ENCODE measurements at places on chromosomes 2 and 18.

GRCh38 chr2:64831134-64831976 is 157.8 kb upstream of the SLC1A4 start:
- peak; percentile 71 for DNase-seq

DNA sequence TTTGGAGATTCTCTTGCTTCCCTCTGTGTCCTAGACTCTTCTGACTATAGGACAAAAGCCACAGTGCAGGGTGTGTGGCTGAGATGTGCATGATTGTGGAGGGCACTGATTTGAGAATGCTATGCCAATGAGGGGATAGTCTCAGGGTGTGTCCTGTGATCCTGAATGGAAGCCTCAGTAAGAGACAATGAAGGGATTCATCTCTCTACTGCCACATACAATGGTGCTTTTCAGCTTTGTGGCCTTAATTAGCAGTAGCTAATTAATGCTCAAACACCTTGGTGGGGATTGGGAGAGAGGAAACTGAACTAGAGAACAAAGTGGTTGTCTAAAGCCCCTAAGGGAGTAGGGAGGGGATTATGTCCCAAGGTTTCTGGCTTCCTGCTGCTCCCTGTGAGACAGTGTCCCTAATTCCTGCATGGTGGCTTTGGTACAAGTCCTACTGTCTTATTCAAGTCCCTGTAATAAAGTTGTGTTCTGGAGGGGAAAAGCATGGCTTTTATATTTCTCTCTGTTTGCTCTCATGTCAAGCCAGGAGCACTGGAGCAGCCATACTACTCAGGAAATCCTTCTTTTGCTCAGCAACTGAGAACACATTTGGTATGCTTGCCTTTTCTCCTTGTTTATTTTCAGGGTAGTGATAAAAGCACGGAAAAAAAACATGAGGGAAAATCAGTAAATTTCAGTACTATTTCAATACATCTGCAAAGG is 415.2 kb upstream of the TCF4 start:
- no peak for DNase-seq

DNA sequence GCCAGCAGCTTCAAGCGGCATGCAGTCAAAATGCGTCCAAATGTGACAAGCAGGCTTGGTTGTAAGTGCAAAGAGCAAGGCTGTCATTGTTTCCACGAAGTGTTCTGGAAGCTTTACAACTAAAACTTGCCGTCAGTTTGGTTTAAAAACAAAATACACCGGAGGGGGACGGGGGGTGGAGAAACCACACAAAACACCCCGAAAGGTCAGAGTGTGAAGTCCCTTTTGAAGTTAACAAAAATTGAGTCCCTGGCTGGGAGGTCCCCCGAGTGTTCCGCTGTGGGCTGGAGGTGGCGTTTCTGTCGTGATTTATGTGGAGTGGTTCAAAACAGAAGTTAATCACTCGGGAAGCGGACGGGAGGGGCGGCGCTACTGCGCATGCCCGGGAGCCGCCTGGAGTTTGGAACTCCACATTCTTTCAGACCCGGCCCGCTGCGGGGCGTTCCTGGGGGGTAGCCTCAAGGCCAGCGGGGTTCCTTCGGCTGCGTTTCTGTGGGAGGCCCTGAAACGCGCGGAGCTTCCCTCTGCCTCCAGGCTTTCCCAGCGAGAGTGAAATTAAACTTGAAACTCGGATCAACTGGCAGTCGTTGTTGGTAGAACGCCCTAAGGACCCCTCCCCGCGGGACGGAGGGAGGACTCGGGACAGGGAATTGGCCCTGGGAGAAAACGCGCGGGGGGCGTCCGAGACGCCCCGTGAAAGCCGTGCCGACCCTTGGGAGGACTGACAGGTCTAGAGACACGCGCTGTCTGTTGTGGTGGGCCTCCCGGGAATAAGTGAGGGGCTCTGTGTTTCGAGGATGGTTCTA is 1.4 kb downstream of the TGIF1 start:
- DNase-seq, result peak; percentile 88

DNA sequence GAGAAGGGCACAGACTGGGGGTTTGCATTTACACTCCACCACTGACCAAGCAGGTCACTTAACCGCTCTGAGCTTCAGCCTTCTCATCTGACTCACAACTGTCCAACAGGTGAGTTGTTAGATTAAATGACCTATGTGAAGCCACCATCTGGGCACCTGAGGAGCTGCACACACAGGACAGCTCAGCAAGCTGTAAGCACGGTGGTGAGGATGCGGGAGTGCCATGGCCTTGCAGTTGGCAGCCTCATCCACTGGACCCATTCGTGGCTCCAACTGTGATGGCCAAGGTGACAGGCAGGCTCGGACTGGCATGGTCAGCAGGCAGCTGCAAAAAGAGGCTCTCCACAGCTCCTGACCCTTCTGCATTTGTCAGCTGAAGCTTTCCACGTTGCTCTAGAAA is 23.3 kb upstream of the AMMECR1L start:
- no peak for DNase-seq

GRCh38 chr18:58128381-58129374 is 84.7 kb downstream of the NEDD4L start:
- peak; percentile 28 for DNase-seq

GRCh38 chr18:11658989-11659388 is 30.1 kb upstream of the GNAL start:
- no peak for DNase-seq

DNA sequence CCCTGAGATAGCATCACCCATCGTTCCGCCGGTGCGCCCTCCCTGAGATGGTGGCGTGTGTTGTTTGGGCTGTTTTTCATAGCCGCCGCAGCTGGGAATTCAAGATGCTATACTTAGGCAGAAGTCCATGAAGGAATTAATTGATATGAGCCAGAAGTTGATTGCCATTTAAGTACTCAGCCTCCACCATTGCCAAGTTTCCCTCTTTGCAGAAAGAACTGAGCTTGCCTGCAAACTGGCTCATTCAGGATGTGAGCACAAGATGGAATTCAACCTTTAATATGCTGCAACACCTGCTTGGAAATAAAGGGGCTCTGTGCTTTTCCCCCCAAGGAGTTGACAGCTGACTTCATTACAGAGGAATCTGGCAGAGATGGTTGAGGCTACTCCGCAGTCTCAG is 295.5 kb downstream of the ZNF521 start:
- no peak for DNase-seq

GRCh38 chr18:21281603-21282002 is 39.6 kb downstream of the GREB1L start:
- no peak for DNase-seq

- no peak for DNase-seq
These were observed 170.0 kb upstream of the SIX3 start for GRCh38 chr2:44771522-44771921.

DNA sequence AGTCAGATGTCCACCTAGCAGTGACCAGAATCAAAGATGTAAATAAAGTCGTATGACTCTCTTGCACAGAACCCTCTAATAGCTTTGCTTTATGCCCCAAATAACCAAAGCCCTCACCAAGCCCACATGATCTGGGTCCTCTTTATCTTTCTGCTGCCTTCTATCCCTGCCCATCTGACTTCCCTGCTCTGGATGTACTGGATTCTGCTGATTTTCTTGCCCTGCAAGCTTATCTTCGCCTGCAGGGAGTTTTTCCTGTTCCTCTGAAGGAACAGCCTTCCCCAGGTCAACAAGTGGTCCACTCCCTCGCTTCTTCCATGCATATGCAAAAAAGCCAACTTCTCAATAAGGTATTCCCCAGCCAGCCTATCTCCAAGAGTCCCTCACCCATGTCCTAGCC is 18.7 kb downstream of the IL36B start:
- DNase-seq, result no peak

- DNase-seq, result no peak
These were observed 394.4 kb downstream of the SPAG16 start for GRCh38 chr2:213678437-213679218.

- DNase-seq, result no peak
These were observed 42.3 kb downstream of the XRCC5 start for GRCh38 chr2:216151313-216152025.

DNA sequence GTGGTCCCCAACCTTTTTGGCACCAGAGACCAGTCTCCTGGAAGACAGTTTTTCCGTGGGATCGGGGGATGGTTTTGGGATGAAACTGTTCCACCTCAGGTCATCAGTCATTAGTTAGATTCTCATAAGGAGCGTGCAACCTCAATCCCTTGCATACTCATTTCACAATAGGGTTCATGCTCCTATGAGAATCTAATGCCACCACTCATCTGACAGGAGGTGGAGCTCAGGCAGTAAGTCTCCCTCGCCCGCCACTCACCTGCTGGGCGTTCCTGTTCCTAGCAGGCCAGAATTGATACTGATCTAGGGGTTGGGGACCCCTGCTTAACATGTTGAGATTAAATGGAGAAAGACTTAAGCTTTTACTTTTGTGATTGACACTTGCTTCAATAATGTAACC is 9.9 kb downstream of the NABP1 start:
- DNase-seq, result no peak

- no peak for DNase-seq
These were observed 151.4 kb downstream of the TWIST2 start for GRCh38 chr2:238999291-238999741.

GRCh38 chr18:40577981-40578365 is 1377.1 kb upstream of the PIK3C3 start:
- DNase-seq, result no peak

DNA sequence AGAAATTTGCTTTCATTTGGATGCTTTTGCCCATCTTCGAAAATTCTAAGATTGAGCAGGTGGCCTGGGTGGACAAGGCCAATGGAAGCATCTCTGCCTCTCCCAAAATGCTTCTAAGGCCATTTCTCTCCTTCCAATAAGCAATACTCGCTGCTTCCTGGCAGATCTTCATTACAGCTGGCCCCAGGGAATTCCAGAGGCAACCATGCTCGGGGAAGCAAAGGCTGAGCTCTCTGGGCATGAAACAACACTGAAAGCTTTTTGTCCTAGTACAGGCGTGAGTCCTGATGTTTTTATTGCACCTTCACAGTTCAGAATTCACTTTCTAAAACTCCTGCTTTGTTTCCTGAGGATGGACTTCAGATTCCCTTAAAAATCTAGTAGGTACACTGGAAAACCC is 11.8 kb upstream of the NEDD4L start:
- DNase-seq, result no peak

DNA sequence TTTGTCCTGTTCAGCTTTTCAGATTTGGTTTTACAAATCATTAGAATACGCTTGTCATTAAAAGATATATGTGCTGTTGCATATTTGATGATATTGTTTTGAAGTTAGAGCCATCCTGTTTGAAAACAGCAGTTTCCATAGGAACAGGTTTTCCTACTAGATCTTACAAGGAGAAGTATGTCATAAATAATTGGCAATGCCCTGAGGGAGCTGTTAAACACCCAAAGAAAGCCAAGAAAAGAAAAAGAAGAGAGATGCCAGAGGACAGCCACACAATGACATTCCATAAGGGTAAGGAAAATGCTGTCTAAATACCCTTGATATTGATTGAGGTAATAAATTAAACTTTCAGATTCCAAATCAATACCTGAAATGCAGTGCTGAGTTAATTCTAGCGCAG is 392.2 kb upstream of the CRIM1 start:
- DNase-seq, result no peak

- DNase-seq, result no peak
These were observed 31.3 kb downstream of the SNED1 start for GRCh38 chr2:241029599-241030332.

GRCh38 chr18:58565021-58565420 is 63.9 kb downstream of the ALPK2 start:
- DNase-seq, result no peak

- no peak for DNase-seq
These were observed 17.1 kb downstream of the ZFP36L2 start for GRCh38 chr2:43209204-43209717.

GRCh38 chr18:48926420-48926857 is 24.3 kb downstream of the SMAD7 start:
- no peak for DNase-seq

DNA sequence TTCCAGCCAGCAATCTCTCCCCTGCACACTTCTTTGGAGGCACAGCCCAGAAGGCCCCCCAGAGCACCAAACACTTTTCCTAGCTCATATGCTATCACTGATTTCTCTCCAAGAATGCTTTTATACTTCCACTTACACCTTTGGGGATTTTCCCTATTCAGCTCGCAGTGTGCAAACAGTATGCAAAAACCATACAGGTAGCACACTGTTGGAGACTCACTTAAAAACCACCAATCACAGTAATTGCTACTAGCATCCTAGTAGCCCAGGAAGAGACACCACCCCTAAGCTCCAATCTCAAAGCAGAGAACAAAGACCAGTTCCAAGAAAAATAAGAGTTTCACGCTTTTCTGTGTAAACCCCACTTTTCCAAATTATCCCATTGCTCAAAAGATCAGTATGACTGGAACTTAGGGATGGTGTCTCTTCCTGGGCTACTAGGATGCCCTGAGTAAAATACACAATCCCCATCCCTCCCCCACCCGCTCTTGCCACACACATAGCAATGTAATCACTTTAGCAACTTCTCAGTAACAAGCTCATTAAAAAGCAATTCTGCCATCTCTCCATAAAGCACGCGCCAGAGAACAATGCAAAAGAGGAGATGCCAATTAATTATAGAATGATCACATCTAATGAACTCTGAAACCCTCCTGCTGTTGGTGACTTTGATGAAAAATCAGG is 43.0 kb downstream of the KLF7 start:
- DNase-seq, result no peak

DNA sequence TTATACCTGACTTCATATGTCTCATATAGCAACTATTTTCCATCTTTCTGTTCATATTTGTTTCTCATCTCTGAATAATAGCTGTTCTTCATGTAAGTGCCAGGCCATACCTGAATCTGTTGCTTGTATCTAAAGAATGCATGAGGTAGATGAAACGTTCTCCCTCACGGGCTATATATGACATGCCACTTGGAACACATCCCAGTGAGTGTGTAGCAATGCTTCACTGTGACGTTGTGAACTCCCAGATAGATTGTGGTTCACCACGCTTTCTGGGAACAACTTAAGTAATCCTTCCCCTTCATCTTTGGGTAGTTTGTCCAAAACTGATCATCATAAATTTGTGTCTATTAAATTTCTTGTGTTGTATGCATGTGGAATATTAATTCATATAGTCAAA is 60.1 kb downstream of the RDH14 start:
- no peak for DNase-seq

- no peak for DNase-seq
These were observed 21.4 kb downstream of the SLC3A1 start for GRCh38 chr2:44296653-44297052.

- no peak for DNase-seq
These were observed 1.7 kb downstream of the CYP1B1 start for GRCh38 chr2:38074058-38074763.

- DNase-seq, result no peak
These were observed 3.8 kb upstream of the ANKRD23 start for GRCh38 chr2:96847586-96847985.

- no peak for DNase-seq
These were observed 127.3 kb upstream of the ERBB4 start for GRCh38 chr2:212665948-212666347.

DNA sequence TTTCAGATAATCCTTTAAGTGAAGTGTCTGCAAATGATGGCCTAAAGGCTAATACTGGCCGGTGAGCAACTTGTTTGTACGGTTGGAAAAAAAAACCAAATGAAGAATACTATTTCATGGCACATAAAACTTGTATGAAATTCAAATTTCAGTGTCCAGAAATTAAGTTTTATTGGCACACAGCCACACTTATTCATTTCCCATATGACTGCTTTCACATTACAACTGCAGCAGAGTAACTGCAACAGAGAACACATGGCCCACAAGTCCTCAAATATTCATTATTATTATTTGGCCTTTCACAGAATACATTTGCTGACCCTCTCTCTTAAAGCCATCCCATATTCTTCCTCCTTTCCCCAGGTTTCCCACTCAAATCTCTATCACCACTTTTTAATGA is 1268.6 kb downstream of the LRP1B start:
- DNase-seq, result no peak

- no peak for DNase-seq
These were observed at the start of gene ARHGAP15 for GRCh38 chr2:143128681-143129580. Gene ARHGAP15 (plus strand): TSS chr2:143129419.

GRCh38 chr18:46152808-46153617 is 48.8 kb downstream of the HAUS1 start:
- DNase-seq, result no peak
